WERI-Rb-1 (cell line): ENCODE measurements at places on chromosomes 1 and 21.

GRCh38 chr1:227234998-227235405 is 83.3 kb downstream of the CDC42BPA start:
- DNase-seq = peak; percentile 42

GRCh38 chr21:44063151-44063912 is 43.9 kb upstream of the PWP2 start:
- DNase-seq = no peak

GRCh38 chr1:184210862-184211261 is 159.3 kb downstream of the TSEN15 start:
- DNase-seq = no peak

- no peak for DNase-seq
Measured at GRCh38 chr1:48442864-48443619, 29.0 kb downstream of the SPATA6 start.

DNA sequence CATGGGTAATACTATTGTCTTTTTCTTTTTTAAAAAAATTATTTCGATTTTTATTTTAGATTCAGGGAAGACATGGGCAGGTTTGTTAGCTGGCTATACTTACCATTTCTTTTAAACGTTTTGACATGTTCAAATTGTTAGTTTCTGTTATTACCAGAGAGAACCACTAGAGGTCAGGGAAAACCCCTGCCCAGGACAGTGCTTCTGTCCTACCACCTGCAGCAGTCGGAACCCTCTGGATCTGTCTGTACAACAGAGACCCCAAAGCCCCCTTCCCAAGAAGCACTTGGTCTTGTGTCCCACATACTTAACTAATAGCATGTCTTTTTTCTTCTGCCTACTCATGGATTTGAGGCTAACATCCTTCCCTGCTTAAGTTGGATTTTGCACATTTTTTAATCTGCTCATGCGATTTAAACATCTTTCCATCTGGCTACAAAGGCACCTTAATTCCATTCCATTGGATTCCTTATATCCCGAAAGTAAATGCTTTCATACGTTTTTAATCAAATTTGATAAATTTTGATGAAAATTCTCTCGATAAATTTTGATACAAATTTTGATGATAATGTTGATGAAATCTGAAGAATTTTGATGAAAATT is 10.0 kb upstream of the C1orf115 start:
- peak; percentile 59 for DNase-seq
